ENCODE measurements at places on chromosomes 16 and 17. TPM values are rescaled to one million over a fixed set of nuclear protein-coding genes. Genes with fewer than 3 reads are reported as not detected.

DNA sequence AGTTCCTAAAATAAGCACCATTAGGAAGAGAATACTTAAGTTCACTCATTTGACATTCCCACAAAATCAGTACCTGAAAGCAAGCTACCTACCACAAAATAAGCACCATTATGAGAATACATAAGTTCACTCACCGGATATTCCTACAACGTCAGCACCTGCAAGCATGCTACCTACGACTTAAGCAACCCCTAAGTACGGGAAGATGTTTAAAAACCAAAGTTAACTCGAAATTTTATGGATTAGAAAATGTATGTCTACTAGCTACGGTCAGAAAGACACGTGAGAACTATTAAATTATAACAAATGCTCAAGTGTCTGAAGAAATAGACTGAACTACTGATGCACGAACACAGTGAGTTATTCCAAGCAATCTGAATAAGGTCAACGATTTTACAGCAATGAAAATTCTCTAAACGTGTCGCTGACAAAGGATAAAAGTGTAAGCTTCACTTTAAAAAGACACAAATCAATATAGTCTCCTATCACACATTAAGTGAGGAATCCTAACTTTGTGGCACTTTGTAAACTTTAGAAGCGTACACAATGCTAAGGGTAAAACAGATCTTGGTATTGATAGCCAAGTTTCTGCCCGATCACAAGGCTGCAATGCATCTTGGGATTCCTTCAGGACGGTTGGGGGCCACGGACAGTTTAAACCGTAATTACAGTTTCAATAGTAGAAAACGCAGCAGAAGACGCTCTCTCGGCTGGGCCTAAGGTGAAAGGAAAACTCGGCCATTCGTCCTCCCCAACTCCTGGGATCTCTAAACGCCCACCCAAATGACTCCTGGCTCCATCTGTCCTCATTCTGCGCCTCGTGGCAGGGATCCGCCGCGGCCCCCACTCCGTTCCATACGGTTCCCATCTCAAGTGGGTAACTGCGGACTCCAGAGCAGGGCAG lies 1.3 kb downstream of the GSPT1 start:
- no peak for DNase-seq

- peak; percentile 54 for DNase-seq
Measured at GRCh38 chr16:57795431-57795878, 6.8 kb downstream of the KIFC3 start.

Gene FASN
- total RNA-seq: 400 TPM

DNA sequence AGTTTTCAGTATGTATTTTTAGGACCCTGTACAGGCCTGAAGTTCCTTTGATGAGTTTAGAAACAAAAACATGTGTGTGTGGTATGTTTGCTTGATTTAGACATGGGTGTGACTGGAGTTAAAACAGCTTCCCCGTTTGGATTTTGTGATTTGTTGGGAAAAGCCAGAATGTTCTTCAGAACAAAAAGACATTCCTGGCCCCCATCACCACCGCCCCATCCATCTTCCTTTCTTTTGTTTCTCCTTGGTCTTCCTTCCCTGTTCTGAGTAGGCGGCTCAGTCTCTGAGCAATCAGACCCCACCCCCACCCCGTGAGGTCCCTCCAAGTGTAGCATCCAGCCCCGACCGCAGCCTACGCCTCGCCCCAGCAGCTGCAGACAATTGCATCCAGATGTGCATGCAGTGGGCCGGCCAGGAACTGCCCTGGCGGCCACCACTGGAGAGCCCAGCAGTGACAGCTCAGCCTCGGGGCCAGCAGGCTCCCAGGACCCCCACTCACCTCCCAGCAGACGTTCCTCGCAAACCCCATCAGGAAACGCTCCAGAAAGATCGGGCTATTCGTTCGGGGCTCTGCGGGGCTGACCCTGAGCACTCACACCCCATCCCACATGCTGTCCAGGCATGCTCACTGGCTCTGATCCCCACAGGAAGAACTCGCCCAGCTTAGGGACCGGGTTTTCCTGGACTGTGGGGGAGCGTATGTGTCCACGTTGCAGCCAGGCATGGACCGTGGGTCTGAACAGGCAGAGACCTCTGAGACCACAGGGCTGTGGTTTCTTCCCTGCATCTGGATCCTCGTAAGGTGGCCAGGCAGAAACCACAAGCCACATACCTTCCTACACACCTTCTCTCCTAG lies 99.8 kb upstream of the CDH5 start:
- DNase-seq: no peak

GRCh38 chr16:68402748-68403040 lies 45.6 kb downstream of the SMPD3 start:
- no peak for DNase-seq

Gene SEPTIN12
- 11.5 TPM for total RNA-seq

GRCh38 chr17:34644941-34645550 lies 65.7 kb downstream of the TMEM132E start:
- no peak for DNase-seq

Gene CCR7
- 0.51 TPM for total RNA-seq

Gene DRC7
- 1.8 TPM for total RNA-seq

- DNase-seq: no peak
Measured at GRCh38 chr16:684961-685696, 995 bp upstream of the JMJD8 start.

DNA sequence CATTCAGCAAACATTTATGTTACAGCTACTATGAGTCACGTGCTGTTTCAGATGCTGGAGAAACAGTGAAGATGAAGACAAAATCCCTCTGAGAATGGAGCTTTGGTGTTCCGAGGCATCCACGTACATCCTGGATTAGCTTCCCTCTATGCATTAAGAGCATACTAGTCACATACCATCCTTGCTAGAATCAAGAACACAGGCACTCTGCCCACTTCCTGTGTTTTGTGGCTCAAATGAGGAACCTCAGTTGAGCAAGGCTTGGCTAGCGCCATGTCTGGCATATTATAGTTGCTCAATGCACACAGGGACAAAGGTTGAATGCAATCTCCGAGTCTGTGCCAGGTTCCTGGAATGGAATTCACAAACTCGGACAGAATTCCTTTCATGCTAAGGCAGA lies 297.5 kb downstream of the XYLT1 start:
- no peak for DNase-seq

GRCh38 chr17:61536422-61536955 lies 54.5 kb downstream of the NACA2 start:
- DNase-seq: no peak

DNA sequence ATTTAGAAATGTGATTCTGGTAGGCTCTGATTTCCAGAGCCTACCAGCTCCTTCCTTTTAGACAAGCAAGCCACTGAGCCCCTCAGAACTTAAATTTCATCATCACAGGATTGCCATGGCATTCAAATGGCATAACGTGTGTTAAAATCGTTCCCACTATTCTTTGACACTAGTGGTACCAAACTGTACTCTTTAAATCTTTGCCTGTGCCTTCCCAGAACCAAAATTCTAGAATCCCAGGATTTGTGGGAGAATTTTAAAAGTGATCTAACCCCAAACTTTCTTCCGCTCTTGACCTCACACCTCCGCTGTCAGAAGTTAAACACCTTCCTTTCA lies 287 bp upstream of the INTS2 start:
- DNase-seq: no peak

Gene SMIM36
- not detected for total RNA-seq

GRCh38 chr16:17238285-17239028 lies 232.3 kb downstream of the XYLT1 start:
- DNase-seq: no peak

Gene PTX4
- total RNA-seq: 0.21 TPM

DNA sequence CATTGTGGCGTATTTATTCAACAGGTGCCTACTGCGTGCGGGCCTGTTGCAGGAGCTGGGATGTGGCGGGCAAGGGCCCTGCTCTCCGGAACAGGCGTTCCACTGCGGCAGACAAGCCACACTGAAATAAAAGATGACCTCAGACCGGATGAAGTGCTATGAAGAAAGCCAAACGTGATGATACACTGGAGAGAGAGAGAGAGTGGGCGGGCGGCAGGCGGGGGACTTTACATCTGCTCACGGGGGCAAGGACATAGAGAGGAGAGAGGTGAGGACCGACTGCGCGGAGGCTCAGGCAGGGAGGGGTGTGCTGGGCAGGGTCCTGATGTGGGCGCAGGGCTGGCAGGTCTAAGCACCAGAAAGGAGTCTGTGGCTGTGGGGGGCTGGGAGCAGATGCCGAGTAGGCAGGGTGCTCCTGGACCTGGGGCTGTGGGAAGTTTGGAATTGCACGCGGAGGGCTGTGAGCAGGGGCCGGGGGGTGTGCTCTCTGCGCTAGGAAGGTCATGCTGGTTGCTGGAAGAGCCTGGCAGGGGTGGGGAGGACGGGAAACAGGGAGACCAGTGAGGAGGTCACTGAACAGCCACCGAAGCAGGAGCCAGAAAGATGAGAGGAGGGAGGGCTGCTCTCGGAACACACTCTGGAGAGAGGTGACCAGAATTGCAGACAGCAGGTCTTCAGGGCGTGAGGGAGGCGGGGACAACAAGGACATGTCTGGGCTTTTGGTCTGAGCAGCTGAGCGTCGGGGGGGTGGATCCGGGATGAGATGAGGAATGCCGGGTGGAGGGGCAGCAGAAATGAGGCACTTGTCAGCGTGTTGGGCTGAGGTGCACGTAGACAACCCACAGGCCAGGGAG lies 9.9 kb downstream of the MXRA7 start:
- DNase-seq: no peak

Gene TMEM204
- 66.3 TPM for total RNA-seq

- no peak for DNase-seq
Measured at GRCh38 chr16:83744441-83744981, 63.3 kb upstream of the HSBP1 start.

Gene PSME3
- total RNA-seq: 128 TPM

Gene GPR142
- 0.18 TPM for total RNA-seq

- DNase-seq: no peak
Measured at GRCh38 chr17:36778448-36778847, 158.8 kb upstream of the LHX1 start.

DNA sequence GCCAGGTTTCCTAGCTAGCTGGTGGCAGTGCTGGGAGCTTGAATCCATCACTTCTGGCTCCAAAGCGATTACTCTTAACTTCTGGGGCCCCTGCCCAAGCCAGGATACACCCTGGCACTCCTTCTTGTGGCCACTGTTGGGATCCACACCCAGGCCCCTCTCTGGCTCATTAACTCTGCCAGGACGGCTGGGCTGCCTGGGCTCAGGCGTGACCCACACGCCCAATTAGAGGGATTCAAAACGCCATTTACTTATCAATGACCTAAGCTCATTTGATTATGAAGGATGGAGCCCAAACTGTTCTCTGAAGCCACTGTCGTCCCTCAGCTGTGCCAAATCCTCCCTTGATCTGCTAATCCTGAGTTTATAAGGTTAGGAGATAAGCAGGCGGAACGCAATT lies 79.7 kb upstream of the BRD7 start:
- DNase-seq: no peak

DNA sequence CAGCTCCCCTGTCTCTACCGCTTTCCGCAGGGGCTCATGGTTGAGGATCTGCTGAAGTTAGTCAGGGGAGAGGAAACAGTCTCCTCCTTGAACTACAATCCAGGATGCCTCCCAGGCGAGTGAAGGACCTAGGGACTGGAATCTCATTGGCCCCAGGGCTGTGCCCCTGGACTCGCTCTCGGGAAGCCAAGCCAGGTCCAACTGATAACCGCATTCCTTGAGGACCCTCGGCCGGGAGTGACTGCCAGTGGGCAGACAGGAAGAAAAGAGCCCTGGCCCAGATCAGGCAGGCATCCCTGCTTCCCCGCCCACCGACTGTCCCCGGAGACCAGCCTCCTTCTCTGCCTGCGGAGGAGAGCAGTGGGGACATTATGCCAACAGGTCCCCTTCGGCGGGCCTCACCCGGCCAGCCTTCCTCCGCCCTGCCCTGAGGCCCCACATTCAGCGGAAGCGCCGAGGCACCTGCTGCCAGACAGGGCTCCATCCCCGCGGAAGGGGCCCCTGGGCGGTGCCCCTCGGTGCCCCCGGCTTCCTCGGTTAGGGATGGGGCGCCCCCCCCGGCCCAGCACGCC lies 776 bp downstream of the LRRC75A start:
- no peak for DNase-seq

DNA sequence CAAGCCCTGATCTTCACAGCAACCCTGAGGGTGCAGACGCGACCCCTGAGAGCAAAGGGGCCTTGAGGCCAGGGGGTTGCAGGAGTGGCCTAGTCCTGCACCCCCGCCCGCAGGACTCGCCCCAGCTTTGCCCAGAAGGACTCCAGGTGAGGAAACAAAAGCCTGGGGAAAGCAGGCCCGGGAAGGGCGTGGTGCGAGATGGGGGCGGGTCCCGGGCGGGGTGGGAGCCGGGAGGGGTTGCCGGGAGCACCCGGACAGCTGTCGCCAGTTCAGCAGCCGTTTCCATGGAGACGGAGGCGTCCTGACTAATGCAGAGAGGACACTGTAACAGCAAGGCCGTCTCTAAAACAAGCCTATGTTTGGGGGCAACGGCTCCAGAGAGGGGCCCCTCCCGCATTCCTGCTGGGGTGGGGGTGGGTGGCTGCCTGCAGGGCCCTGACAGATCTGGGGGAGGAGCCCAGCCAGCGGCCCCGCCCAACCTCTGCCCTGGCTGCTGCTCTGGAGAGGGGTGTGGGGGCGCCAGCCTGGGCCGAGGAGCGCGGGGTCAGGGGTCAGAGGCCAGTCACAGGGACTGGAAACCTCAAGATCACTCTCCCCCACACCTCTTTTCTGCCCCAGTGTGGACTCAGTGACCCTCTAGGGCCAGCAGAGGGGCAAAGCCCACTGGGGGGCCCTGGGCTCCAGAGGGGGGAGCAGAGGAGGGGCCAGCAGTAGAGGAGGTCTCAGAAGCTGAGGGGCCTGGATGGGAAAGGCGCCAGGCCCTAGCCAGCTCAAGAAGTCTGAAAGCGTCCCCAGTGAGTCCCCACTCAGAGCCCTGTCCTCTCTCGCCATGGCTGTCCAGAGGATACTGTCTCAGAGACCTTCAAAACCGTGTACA lies 3.1 kb upstream of the TPPP3 start:
- peak; percentile 57 for DNase-seq

- DNase-seq: no peak
Measured at GRCh38 chr16:9874219-9874618, 308.0 kb downstream of the GRIN2A start.

DNA sequence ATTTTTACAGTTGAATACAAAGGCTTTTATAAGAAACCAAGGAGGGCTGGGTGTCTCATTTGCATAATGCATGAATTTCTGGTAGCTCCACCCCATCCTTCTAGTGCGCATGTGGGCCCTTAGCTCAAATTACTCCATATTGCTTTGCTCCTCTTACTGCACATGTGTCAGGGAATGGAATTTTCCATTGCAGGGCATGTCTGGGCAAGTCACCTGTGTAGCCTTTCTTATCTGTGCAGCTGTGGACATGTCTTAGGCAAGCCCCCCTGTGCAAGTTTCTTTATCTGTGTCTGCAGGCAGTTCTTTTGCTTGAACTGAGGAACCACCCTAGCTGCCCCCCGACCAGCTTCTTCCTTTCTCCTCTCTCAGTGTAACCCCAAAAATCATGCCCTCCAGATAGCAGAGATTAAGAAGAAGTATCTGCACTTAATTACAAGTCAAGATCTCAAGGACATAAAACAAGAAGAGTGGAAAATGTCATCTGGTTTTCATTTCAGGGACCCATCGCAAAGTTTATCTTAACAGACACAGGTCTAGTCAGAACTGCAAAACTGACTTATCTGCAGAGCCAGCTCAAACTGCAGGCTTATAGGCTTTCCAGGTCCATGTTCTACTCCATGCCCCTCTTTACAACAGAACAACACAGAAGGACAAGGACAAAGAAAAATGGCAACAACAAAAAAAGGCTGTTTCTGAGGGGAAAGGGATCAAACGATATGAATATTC lies 137.9 kb upstream of the HS3ST4 start:
- DNase-seq: no peak

Gene CMIP
- 98.9 TPM for total RNA-seq

Gene C16orf89
- total RNA-seq: not detected

All from endothelial cell (in vitro differentiated cells).